Naive thymus-derived CD4-positive, alpha-beta T cell (primary cell): ENCODE measurements at places on chromosomes 3 and 15. TPM values are rescaled to one million over a fixed set of nuclear protein-coding genes. Genes with fewer than 3 reads are reported as not detected.

TAGLN3 gene
- not detected for polyA plus RNA-seq

ZNF860 gene
- not detected for polyA plus RNA-seq

DNA sequence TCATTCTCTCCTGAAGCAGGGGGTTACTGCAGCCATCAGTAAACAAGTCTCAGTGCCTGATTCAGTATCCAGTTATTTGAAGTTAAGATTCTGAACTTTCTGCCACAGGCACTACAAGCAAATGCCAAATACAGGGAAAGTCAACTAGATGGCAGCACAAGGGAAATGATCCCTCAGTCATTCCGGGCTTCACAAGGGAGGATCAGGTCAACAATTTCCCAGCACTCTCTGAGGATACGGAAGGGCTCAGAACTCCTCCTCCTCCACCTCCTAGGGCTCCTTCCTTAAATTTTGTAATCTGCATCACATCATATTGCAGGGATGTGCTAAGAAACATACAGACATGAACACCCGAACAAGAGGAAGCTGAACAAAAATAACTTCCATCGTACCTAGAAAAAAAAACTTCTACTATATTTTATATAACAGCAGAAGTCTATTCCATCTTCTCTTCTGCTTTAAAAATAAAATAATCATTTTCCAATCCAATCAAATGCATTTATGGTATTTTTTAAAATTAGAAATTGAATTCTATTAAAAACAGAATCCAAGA is 187.1 kb downstream of the FMN1 start:
- DNase-seq: no peak
- no peaks in the 10 kb centered on the region for H3K27me3 ChIP-seq
- no peaks in the 10 kb centered on the region for H3K36me3 ChIP-seq
- H3K4me1 ChIP-seq: no peaks in the 10 kb centered on the region
- H3K27ac ChIP-seq: no peak overlapping the region

DNA sequence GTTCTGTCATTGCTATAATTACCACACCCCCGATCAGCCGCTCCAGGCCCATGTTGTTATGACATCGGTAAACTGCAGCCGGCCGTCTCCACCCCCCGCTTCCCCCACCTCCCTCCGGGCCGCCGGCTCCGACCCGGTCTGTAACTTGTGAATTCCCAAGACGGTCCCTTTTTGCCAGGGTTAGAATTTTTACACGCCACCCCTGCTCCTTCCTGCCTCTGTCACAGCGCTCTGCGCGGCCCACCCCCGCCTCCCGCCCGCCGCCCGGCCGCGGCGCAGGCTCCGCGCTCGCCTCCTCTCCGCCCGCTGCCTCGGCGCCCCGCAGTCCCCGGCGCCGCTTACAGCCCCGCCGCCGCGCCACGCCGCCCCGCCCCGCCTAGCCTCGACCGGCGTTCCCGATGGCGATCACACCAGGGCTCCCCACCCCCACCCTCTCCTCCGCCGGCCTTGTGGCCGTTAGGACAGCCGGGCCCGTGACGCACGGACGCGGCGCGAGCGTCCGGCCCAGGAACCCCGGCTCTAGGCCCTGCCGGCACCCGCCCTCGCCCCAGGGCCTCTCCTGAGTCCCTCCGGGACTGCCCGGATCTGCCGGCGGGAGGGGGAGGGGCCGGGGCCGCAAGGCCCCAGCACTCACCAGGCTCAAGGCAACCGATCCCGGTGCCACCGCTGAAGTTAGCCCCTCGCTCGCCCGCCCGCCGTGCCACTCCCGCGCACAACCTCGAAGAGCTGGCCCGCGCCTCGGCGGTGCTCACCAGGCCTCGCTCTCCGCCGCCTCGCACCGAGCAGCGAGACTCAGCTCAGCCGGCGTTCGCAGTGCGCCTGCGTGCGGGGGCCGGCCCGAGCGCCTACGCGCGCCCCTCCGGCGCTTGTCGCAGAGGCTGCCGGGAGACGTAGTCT is at the start of gene KPNA1:
Gene KPNA1, minus strand, starts transcription at position 817 of the 897 bp plus-strand sequence. CDS start 18,374 bp downstream, outside the sequence.
- peak within 1 kb of the TSS; percentile 80 for H3K4me3 ChIP-seq
- peaks cover 6% of the 10 kb centered on the region for H3K4me1 ChIP-seq
- peak; percentile 90 for DNase-seq
- H3K36me3 ChIP-seq: no peaks in the 10 kb centered on the region

- no peaks in the 10 kb centered on the region for H3K4me1 ChIP-seq
- H3K27me3 ChIP-seq: no peaks in the 10 kb centered on the region
- no peak for DNase-seq
- H3K27ac ChIP-seq: no peak overlapping the region
- no peak overlapping the region for H3K4me3 ChIP-seq
Observed at GRCh38 chr3:191378142-191378812, 48.0 kb upstream of the UTS2B start.

DNA sequence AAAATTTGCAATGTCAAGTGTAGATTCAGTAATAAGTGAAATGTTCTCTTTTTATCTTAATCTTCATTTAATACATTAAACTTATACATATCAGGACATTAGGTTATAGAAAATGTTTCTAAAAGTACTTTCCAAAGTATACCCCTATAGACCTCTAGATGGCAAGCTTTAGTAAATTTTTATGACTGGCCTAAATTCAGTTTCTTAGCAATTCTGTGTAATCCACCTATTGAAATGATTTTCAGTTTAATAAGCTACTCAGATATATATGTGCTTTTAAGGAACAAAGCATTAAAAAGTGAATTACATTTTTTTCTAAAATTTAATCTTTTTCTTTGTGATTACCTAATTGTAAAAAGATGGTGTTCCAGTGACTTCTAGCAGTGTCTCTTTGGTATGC is 342.2 kb downstream of the GBE1 start:
- H3K27ac ChIP-seq: no peak overlapping the region
- H3K4me1 ChIP-seq: no peaks in the 10 kb centered on the region
- H3K27me3 ChIP-seq: no peaks in the 10 kb centered on the region
- H3K36me3 ChIP-seq: no peaks in the 10 kb centered on the region

DNA sequence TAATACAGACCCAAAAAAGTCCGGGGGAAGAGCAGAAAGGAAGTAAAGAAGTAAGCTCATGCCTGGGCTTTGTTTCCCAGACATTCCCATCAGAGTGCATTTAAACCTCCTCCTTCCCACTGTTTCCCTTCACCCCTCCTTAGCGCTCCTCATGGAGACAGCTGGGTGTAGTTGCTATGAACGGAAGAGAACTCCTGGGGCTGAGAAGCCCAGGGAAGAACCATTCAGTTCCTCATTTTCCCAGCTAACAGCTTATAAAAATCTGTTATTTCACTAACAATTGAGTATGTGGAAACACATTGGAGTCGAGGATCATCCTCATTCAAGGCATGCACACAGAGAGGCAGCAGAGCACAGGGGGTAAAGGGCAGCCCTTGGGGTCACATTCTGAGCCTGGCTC is 299.3 kb downstream of the SHQ1 start:
- no peaks in the 10 kb centered on the region for H3K36me3 ChIP-seq
- DNase-seq: no peak
- peaks cover 4% of the 10 kb centered on the region for H3K4me1 ChIP-seq
- no peaks in the 10 kb centered on the region for H3K27me3 ChIP-seq
- no peak overlapping the region for H3K4me3 ChIP-seq

- H3K27ac ChIP-seq: peak overlapping the region; percentile 7
- no peaks in the 10 kb centered on the region for H3K36me3 ChIP-seq
- no peaks in the 10 kb centered on the region for H3K27me3 ChIP-seq
- peak; percentile 59 for DNase-seq
Observed at GRCh38 chr15:51077221-51078153, 17.2 kb downstream of the TNFAIP8L3 start.

DNA sequence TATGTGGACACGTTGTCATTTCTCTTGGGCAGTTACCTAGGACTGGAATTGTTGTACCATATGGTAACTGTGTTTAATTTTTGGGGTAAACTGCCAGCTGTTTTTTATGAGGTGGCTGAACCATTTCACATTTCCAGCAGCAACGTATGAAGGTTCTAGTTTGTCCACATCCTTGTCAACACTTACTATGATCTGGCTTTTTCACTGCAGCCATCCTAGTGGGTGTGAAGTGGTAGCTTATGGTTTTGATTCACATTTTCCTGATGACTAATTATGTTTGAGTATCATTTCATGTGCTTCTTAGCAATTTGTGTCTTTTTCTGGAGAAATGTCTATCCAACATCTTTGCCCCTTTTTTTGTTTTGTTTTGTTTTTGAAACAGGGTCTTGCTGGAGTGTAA is 96.2 kb downstream of the VGLL4 start:
- H3K27me3 ChIP-seq: no peaks in the 10 kb centered on the region
- no peak overlapping the region for H3K4me3 ChIP-seq

GRCh38 chr15:77864211-77865105 is 213.1 kb downstream of the TBC1D2B start:
- no peaks in the 10 kb centered on the region for H3K36me3 ChIP-seq
- no peaks in the 10 kb centered on the region for H3K4me1 ChIP-seq
- H3K4me3 ChIP-seq: no peak overlapping the region
- no peaks in the 10 kb centered on the region for H3K27me3 ChIP-seq
- DNase-seq: no peak

GRCh38 chr15:72994534-72995177 is 57.6 kb upstream of the NEO1 start:
- no peak overlapping the region for H3K4me3 ChIP-seq
- no peak overlapping the region for H3K27ac ChIP-seq
- H3K27me3 ChIP-seq: no peaks in the 10 kb centered on the region
- DNase-seq: no peak
- H3K36me3 ChIP-seq: no peaks in the 10 kb centered on the region

CYP1A1 gene
- polyA plus RNA-seq: not detected

DNA sequence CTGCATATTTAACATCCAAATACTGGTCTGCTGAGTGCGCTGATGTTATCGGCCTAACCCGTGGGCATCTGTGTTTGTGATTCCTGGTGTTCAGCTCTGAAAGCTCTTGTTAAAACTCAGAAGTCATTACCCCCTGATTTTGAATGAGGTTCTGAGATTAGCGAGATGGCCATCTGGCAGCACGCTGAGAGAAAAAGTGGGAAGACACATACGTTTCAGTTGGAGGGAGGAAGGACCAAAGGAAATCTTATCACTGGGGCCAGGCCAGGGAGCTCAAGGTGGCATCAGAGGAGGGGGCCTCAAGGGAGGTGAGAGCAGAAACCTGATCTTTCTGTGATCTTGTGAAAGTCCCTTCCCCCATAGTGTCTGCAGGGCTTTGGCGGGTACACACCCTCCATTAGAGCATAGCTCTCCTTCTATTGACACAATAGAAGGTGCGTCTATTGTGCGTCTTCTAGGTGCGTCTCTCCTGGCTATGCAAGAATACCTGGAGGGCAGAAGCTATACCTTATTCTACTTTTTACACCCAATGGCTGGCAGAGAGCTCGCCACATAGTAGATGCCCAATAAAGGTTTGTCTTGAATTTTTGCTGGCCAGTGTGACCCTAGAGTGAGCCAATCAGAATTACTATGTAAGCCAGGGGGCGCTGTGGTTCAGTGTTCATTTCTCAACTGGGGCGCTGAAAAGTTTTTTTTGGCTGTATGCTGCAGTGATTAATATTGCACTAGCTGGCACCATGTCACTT is 182.4 kb downstream of the SHQ1 start:
- no peaks in the 10 kb centered on the region for H3K36me3 ChIP-seq
- no peak overlapping the region for H3K27ac ChIP-seq
- no peaks in the 10 kb centered on the region for H3K27me3 ChIP-seq
- H3K4me1 ChIP-seq: peaks cover 4% of the 10 kb centered on the region
- peak; percentile 59 for DNase-seq
- no peak overlapping the region for H3K4me3 ChIP-seq

- no peak overlapping the region for H3K4me3 ChIP-seq
- H3K4me1 ChIP-seq: no peaks in the 10 kb centered on the region
- no peak for DNase-seq
- no peaks in the 10 kb centered on the region for H3K36me3 ChIP-seq
Observed at GRCh38 chr3:102038477-102039142, 189.3 kb downstream of the NFKBIZ start.

IP6K2 gene
- polyA plus RNA-seq: 43.0 TPM

DNA sequence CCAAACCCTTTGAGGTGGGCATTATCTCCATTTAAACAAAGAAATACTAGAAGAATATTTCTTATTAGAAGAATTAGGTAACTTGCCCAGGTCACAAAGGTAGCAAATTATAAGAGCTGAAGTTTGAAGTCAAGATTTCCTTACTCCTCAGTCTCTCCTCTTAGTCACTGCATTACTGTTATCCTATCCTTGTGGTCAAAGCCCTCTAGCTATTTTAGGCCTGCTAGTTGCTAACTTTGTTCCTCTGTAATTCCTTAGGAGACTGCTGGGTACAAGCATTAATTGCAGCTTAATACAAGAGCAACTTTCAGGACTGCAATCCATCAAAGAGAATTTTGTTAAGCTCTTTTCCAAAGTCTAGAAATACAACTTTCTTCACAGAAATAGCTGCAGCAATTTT is 528.2 kb downstream of the ZIC1 start:
- H3K27ac ChIP-seq: no peak overlapping the region
- no peak overlapping the region for H3K4me3 ChIP-seq
- H3K4me1 ChIP-seq: no peaks in the 10 kb centered on the region
- H3K36me3 ChIP-seq: no peaks in the 10 kb centered on the region
- H3K27me3 ChIP-seq: no peaks in the 10 kb centered on the region

STRA6 gene
- not detected for polyA plus RNA-seq

- no peaks in the 10 kb centered on the region for H3K4me1 ChIP-seq
- H3K36me3 ChIP-seq: no peaks in the 10 kb centered on the region
- H3K4me3 ChIP-seq: no peak overlapping the region
- H3K27ac ChIP-seq: no peak overlapping the region
- no peak for DNase-seq
Observed at GRCh38 chr3:189927975-189928895, 192.5 kb downstream of the P3H2 start.

GRCh38 chr15:67915461-67916374 is 75.9 kb upstream of the RNU6-1 start:
- H3K27ac ChIP-seq: no peak overlapping the region
- no peak overlapping the region for H3K4me3 ChIP-seq
- DNase-seq: no peak
- no peaks in the 10 kb centered on the region for H3K27me3 ChIP-seq
- no peaks in the 10 kb centered on the region for H3K4me1 ChIP-seq

GRCh38 chr15:43204016-43204901 is 16.6 kb downstream of the EPB42 start:
- peak; percentile 26 for DNase-seq
- no peaks in the 10 kb centered on the region for H3K36me3 ChIP-seq
- no peaks in the 10 kb centered on the region for H3K4me1 ChIP-seq

CTXN2 gene
- not detected for polyA plus RNA-seq

GRCh38 chr15:80191897-80192595 is 39.2 kb downstream of the FAH start:
- H3K27ac ChIP-seq: no peak overlapping the region
- no peaks in the 10 kb centered on the region for H3K4me1 ChIP-seq
- DNase-seq: no peak
- H3K36me3 ChIP-seq: no peaks in the 10 kb centered on the region

GRCh38 chr15:63892794-63893441 is 59.2 kb upstream of the HERC1 start:
- H3K27me3 ChIP-seq: no peaks in the 10 kb centered on the region
- H3K27ac ChIP-seq: peak overlapping the region; percentile 54
- H3K36me3 ChIP-seq: no peaks in the 10 kb centered on the region
- peak overlapping the region; percentile 21 for H3K4me3 ChIP-seq

MUC4 gene
- not detected for polyA plus RNA-seq

- H3K4me1 ChIP-seq: peaks cover 20% of the 10 kb centered on the region
- DNase-seq: no peak
- no peak overlapping the region for H3K4me3 ChIP-seq
- H3K27me3 ChIP-seq: no peaks in the 10 kb centered on the region
- H3K27ac ChIP-seq: no peak overlapping the region
Observed at GRCh38 chr15:67548236-67548852, 5.8 kb downstream of the MAP2K5 start.
